ENCODE measurements at places on chromosomes 1 and 21. TPM values are rescaled to one million over a fixed set of nuclear protein-coding genes. Genes with fewer than 3 reads are reported as not detected.

SLC6A17 gene
- polyA plus RNA-seq = 0.66 TPM

UTS2 gene
- 0.61 TPM for polyA plus RNA-seq

TTC24 gene
- polyA plus RNA-seq = 2.3 TPM

ZYG11A gene
- 0.16 TPM for polyA plus RNA-seq

BEST4 gene
- 0.82 TPM for polyA plus RNA-seq

KIF2C gene
- polyA plus RNA-seq = 26.5 TPM

DNA sequence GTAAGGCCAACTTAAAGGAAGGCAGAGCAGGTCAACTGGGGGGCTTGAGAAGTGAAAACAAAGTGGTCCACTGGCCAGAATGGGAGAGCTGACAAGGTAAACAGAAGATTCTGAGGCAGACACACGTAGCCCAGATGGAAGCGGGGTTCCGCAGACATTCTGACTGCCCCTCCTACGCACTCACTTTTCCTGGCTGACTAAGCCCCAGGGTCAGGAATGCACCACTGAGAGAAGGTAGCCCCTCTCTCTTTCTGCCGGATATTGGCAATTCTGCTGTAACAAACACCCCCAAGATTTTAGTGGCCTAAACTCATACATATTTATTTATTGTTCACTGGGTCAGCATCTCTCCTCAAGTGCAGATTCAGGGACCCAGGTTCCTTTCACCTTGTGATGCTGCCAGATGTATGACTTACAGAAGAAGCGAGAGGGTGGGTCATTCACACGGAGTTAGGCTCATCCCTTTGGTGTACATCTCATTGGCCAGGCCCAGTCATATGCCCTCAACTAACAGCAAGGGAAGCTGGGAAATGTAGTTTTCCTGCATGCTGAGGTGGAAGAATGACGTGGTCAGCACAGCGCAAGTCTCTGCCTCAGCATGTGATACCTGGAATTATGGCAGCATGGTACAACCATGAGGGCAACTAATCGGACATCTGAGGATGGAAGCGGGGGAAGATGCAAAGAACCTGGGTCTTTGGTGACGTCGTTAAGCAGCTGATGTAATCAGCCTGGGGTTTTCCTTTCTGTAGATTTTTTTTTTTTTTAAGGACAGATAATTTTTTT, 43.4 kb upstream of the MRPS6 start:
- DNase-seq = no peak

DNA sequence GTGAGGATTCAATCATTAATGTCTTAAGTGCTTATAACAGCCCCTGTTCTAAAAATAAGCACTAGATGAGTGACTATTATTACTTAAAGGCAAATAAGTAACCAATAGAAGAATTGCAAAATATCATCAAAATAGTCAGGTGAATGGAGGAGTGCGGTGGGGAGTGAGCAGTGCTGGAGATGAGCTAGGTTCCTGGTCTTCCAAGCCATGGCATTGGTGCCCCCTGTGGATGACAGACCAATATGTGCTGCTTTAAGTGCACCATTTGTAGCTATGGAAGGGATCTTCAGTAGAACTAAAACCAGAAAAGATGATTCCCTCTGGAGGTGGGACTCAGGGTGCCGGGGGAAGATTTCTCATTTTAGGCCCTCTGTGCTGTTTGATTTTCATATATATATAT, 46.1 kb upstream of the SLC30A1 start:
- no peak for DNase-seq

- no peak for DNase-seq
These were observed 8.8 kb downstream of the PIGR start for GRCh38 chr1:206937425-206937824.

GRCh38 chr1:98931128-98931835, 73.4 kb downstream of the PLPPR5 start:
- DNase-seq = no peak

DNA sequence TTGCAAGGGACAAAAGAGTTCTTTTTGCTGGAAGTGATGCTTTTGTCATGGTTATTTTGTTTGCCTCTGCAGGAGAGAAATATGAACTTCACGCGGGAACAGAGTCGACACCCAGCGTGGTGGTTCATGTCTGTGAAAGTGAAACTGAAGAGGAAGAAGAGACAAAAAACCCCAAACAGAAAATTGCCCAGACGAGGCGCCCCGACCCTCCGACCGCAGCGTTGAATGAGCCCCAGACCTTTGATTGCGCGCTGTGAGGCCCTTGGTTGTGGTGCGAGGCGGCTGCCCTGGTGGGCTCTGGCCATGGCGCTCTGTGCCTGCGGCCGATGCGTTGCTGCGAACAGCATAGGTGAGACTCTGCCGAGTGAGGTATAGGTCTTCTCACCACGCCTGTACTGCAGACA, 20.9 kb upstream of the NCMAP start:
- DNase-seq = no peak

DNA sequence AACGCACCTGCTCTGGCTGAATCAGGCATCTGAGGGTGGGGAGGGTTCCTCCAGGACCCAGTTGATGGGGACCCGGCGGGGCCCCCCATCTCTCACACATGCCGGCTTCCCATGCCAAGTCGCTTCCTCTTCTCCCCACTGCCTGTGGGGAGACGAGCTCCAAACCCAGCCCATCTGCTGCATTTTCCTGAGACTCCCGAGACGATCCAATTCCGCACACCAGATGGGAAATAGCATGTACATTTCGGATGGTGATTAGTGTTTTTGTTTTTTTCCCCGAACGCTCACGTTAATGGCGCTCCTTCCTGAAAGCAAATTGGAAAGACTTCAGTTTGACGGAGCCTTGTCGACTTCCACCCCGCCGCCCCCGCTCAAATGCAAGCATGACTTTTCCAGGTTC, 13.2 kb upstream of the GRIK3 start:
- DNase-seq = no peak

DNA sequence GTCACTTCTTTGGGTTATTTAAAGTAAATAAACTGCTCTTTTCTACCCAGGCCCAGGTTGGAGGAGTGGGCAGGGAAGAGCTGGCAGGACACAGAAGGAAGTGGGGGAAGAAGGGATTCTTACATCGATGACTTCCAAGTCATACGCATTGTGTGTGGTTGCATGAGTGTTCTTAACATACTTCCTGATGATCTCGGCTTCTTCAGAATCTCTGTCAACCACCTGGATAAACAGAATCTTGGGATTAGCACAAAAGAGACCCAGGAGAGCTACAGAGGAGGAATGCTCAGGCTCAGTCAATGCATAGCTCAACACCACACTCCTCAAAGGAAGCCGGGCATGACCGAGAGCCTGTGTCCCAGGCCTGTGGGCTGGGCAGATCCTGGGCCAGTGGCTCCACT, 42.1 kb downstream of the PARP1 start:
- no peak for DNase-seq

DNA sequence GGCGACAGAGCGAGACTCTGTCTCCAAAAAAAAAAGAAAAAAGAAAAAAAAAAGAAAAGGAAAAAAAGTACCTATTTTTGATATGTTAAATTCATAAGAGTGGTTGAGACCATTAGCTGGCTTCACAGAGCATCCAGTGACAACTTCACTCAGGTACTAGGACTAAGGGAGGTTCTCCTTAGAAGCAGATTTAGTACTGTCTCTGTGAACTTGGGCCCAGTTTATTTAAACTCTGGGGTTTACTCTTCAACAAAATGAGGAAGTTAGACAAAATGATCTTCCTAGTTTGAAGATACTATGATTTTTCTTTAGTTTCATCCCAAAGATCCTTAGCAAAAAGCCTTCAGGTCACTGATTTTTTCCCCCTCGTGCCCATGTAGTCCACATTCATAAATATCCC, 21.2 kb downstream of the MACO1 start:
- DNase-seq = no peak

- no peak for DNase-seq
These were observed 108.9 kb upstream of the NEK7 start for GRCh38 chr1:198047913-198048312.

DNA sequence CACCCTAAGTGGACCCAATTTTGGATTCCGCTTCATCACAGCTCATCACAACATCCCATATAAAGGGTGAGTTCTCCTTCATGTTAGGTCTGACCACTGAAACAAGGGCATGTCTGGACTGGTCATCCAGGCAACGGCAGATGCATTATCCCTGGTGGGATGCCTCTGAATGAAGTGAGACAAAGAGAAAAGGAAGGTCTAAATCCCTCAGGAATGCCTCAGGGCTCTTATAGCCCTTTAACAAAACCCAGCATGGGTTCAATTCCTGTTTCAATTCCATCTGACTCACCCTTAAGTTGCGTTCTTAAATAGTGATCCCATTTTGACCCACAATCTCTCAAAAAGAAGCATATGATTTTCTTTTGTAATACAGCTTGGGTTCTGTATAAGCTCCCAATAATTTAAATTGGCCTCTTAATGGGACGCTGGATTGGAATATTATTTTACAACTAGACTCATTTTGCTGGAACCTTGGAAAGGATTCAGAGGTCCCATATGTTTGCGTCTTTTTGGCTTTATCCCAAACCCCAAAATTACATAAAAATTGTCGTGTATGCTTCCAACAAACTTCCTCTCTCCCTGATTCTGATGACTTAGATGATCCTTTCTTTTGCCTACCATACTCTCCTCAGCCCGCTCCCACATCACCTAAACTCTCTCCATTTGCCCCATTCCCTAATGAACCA, 287.4 kb upstream of the ZP4 start:
- no peak for DNase-seq

GRCh38 chr1:190478149-190479049, 735 bp upstream of the BRINP3 start:
- DNase-seq = no peak

DNA sequence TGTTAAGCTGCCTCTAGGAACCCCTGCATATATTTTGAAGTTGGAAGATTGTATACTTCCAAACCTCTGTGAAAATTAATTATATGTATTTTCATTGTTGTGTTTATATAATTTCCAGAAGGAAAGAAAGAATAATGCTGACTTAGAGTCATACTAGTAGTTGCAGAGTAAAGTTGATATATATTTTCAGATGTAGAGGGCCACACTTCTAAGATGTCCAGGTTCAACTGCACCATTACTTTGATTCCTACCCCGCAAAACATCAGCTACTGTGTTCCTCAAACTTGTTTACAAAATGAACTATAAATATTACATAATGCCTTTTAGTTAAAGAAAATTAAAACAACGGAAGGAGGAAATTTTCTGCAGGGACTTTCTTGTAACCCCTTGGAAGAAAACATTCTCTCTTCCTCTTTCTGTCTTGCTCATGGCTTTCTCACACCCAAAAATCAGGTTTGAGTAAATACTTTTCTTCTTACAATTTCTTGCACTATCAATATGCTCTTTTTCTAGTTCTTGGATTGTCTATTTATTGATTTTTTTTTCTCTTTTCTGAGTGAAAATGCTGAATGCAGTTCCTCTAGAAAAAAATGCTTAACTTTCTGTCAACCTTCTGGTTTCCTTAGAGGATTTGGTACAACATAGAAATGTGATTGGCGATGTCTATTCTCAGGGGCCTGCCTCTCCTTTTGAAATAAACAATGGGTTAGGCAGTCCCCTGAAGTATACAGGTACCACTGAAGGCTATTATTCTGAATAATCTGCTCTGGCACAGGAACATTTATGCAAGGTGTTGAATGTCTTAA, 867.8 kb downstream of the TTLL7 start:
- no peak for DNase-seq

DNA sequence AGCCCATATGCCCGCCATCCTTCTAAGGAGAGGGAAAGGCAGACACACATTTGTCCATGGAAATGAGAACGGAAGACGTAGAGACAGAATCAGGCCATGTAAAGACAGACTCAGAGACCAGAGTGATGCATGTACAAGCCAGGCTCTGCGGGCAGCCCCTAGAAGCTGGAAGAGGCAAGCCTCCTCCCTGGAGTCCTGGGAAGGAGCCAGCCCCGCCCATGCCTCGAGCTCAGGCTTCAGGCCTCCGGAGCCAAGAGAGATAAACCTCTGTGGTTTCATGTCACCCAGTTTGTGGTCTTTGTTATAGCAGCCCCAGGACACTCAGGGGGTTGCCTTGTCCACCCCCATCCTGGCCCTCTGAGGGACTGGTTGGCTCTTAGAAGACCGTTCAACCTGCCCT, 11.6 kb downstream of the PDE9A start:
- DNase-seq = no peak

DNA sequence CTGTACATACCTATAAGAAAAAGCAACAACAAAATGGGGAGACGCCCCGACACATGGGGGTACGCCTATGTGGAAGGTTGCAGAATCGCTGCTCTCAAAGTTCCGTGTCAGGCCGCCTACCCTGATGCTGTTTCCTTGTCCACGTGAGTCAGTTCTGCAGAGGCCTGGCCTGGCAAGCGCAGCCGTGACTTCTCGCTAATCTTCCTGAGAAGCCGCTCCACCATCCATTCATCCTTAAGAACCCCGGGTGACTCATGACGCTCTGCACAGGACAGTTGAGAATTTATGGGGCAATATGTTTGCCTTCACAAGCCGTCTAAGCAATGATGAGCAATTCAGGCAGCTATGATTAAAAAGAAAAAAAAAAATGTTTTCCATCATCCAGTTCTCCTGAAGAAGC, 122.3 kb upstream of the TMPRSS2 start:
- DNase-seq = no peak

DNA sequence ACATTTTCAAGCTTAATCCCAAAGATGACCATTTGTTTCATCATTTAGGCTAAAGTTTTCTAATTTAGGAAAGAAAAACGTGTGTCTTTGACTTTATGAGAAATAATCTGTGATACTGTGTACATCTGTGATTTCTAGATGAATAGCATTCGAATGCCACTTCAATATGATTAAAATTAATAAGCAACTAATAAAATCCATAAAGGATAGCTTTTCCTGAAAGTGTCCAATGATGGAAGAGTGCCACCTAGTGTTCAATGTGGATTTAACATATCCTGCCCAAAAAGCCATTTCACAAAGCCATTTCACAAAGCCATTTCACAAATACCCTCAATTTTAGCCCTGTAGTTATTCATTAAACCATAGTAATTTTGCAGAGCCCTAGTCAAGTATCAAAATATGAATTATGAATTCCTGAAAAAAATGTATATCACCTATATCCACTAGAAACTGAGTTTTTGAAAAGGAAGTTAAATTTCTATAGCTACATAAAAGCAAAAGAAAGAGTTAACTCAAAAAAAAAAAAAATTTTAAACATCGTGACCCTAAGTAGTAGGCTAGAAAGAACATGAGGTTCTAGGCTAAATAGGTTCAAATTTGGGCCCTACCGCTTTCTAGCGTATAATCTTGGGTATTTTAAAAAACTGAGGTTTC, 19.1 kb downstream of the NME7 start:
- no peak for DNase-seq

- DNase-seq = no peak
These were observed 7.8 kb downstream of the ADAMTS4 start for GRCh38 chr1:161190962-161191521.

DNA sequence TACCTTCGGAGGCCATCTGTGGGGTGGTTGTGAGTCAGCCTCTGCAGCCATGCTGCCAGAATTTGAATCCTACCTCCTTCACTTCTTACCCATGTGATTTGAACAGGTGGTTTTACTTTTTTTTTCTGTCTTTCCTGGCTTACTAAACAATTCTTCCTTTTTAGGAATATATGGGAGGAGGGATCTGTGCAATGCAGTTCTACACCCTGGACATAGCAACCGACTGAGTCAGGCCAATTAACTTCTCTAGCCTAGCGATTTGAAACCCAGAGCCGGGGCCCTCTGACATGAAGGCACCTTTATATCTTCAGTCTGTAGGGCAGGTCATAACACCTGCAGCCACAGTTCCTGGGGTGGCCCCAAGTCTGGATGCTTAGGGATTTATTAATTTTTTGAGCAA, 83.6 kb downstream of the ST6GALNAC3 start:
- DNase-seq = no peak

Data from left renal cortex interstitium (tissue), 4 donors.